ENCODE measurements at places on chromosomes 6 and 20.

GRCh38 chr6:57097596-57097995 is 7.6 kb downstream of the ZNF451 start:
- no peak for DNase-seq

GRCh38 chr20:62738025-62738881 is 29.6 kb downstream of the NTSR1 start:
- no peak for DNase-seq

GRCh38 chr20:37494796-37495195 is 26.3 kb upstream of the NNAT start:
- no peak for DNase-seq

DNA sequence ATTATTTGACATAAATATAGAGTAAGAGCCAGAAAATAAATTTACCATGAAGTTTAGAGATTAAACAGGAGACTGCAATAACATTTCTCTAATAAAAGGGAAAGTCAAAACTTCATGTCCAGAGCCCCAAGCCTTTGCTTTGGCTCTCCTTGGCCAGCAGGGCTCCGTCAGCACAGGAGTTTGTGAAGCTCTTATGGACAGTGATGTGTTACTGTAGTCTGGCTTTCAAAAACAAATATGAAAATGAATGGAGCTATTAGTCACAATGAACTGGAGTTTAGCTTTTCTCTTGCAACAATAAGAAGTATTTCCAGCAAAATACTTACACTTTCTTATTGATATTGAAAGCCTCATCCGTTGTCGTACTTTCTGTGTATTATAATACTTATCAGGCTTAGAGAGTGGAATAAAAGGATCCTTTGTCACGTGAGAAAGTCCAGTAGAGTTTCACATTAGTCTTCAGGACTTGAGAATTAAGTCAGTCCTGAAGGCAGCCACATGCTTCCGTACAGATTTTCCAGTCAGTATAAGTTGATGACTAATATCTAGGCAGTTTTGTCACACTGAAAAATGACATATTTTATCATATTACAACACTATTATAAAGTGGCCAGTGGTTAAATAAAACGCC is 117.0 kb upstream of the PRL start:
- DNase-seq = no peak

GRCh38 chr6:100455230-100456124 is 9.2 kb downstream of the SIM1 start:
- DNase-seq = no peak

GRCh38 chr20:2301164-2301622 is 5.4 kb downstream of the TGM3 start:
- DNase-seq = no peak

GRCh38 chr6:154370545-154370944 is 13.9 kb upstream of the IPCEF1 start:
- DNase-seq = no peak

GRCh38 chr6:42001506-42001905 is 48.8 kb upstream of the TAF8 start:
- no peak for DNase-seq

DNA sequence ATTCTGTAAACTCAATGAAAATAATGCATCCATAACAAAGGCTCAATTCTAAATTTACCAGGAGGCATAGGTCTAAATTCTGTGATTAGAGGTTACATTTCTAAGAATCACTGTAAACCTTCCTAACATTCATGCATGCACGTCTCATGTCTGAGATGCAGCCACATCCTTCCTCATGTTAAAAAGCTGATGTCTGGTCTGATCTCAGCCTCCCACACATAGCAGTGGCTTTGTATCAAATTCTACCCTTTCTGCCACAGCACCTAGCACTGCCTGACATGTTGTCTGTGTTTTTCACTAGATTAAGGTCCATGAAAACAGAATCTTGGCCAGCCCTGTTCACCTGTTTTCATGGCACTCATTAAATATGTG is 171.1 kb downstream of the WDR27 start:
- DNase-seq = no peak

DNA sequence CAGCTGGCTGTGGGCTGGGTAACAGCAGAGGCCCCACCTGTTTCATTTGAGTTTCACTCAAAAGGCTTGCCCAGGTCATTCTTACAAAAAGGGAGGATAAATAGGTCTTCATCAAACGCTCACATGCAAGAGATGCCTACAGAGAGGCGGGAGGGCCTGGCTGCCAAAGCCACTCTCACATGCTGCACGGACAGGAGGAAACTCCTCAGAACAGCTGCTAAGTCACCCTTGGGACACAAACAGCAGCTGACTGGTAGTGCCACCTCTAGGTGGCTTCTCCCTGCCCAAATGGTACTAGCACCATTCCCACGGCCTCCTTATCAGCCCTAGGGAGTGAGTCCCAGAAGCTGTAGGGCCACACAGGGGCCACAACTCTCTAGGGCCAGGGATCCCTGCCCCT is 23.8 kb downstream of the SLC22A23 start:
- no peak for DNase-seq

GRCh38 chr20:61934716-61935530 is 130.8 kb downstream of the TAF4 start:
- DNase-seq = no peak

DNA sequence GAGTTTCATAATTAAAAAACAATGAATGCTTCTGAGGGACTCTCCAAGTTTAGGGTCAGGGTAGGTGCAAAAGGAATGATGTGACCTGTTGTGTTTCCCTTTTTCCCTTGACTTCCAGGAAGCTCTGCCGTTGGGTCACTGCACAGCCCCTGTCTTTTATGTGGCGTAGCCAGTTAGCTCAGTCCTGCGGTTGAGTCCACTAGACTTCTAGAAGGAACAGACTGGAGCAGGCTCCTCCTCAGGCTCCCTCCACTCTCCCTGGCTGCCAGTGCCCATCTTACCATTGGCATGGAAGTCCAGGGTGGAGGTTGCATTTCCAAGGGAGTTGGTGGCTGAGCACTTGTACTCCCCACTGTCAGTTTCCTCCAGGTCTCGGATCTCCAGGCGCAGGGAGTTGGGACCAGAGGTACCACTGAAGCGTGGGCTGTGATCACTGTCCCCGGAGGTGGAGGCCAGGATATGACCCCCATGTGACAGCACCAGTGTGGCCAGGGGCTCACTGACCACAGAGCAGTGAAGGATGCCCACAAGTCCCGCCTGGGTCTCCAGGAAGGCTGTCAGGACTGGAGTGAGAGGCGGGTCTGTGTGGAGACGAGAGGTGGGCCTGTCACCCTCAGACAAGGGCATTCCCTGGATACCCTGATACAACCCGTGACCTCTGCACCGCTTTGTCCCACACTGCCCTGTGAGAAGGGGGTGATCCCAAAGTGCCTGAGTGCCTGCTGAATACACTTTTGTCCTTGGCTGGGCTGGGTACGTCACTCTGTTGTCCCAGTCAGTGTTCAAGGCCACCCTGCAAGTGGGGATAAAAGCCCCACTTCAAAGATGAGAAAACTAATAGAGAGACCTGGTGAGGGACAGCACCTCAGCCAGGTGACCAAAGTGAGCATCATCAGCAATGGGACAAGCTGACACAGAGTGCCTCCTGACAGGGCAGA is 11.1 kb downstream of the SIGLEC1 start:
- no peak for DNase-seq

DNA sequence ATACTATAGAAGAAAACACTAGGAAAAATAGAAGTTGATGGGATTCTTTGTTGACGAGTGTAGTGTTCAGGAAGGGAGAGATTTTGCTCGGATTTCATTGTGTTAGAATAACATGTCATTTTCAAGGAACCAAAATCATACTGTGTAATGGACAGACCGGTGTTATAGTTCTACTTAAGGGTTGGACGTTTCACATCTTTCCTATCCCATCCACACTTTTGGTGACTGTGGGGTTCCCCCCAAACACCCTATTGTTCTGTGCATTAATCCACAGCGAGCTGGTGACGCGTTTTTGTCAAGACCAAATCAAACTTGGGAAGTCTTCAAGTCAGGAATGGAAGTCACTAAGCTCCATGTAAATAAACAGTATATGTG is 43.3 kb downstream of the TRIM27 start:
- DNase-seq = no peak

- no peak for DNase-seq
Measured at GRCh38 chr6:5083307-5083583, 1.9 kb upstream of the PPP1R3G start.

DNA sequence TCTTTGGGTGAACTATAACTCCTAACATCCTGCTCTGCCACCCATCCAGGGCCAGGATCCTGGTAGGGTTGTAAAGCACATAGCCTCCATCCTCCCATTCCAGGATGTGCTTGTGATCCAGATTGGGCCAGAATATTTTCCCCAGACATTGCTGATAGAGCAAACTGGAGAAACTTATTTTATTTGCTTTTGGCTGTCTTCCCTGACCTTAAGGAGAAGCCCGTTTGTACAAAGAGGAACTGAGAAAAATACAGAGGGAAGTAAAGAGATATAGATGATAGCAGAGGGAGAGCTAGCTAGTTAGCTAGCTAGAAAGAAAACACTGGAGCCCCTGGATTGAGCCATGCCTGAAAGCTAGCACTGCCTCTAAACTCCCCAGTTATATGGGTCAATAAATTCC is 9.0 kb upstream of the HDAC2 start:
- DNase-seq = no peak

DNA sequence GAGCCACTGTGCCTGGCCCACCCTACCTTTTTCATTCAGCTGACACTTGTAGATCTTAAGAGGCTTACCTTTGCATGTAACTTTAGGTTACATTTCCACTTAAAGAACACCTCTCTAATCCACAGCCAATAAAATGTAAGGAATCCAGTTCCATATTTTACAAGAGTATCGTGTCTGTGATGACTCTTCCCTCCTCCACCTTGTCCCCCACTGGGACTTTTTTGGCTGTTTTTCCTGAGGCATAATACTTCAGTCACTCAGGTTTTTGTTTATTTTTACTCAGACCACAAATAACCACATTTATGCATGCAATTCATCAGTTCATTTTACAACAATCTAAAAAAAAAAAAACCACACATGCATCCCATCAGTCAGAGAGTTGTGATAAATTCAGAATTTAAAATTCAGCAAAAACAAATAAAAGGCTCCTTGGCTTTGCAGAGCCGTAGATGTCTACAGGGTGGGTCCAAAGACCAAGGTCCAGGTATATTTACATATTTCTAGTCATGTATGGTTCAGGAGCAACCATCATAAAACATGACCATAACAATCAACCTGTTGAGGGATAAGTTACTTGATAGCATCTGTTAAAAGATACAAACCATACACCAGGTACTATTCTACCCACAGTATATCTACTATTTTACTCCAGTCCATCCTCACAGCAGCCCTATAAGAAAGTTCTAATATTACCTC is 9.9 kb downstream of the ATXN1 start:
- no peak for DNase-seq

- no peak for DNase-seq
Measured at GRCh38 chr6:122623279-122623678, 13.1 kb downstream of the PKIB start.

- DNase-seq = no peak
Measured at GRCh38 chr6:17064975-17065374, 36.9 kb upstream of the STMND1 start.

GRCh38 chr6:41298785-41299502 is 12.5 kb upstream of the TREM1 start:
- DNase-seq = no peak

DNA sequence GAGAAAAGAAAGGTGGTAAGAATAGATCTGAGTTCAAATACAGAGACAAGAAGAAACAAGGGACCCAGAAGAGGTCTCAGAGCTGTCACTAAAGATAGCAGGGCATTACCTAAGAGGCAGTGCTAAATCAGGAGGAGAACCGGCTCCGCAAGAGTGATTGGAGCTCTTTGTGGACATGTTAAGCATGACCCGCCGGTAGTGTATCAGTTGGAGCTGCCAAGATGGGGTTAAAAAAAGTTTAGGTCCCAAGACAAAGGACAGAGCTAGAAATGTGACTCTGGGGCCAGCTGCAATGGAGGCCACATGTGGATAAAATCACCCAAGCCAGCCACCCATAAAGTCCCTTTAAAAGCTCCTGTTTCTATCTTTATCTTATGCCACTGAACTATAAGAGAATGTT is 93.4 kb downstream of the MBOAT1 start:
- no peak for DNase-seq

GRCh38 chr6:26175428-26176181 is 88.4 kb downstream of the HFE start:
- DNase-seq = peak; percentile 34

GRCh38 chr20:13022401-13023155 is 13.8 kb downstream of the SPTLC3 start:
- DNase-seq = no peak

DNA sequence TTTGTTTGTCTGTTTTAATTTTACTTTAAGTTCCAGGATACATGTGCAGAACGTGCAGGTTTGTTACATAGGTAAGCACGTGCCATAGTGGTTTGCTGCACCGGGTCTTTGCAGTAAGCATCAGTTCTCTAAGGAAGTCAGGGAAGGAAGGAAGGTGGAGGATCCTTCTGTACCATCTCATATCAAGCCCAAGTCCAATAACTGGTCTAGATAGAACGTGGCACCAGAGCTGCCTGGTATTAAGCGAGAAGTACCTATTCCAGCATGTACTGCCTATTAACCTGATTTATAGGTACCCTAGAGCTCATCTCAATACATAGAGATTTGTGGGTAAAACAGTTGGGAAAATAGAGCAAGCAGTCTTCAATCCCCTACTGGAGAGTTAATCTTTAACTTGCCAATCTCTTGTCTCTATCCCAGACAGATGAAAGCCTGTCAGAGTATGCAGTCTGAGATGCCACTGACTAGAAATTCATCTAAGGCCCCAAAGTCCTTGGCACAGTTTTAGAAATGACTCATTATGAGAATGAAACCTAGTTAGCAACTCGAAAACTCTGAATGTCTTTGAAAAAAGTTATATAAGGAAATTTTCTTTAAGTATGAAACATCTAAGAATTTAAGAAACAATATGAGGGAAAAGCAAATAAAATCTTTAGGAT is 144.9 kb downstream of the TFAP2A start:
- DNase-seq = no peak

- DNase-seq = no peak
Measured at GRCh38 chr6:80488190-80488589, 381.7 kb downstream of the BCKDHB start.

DNA sequence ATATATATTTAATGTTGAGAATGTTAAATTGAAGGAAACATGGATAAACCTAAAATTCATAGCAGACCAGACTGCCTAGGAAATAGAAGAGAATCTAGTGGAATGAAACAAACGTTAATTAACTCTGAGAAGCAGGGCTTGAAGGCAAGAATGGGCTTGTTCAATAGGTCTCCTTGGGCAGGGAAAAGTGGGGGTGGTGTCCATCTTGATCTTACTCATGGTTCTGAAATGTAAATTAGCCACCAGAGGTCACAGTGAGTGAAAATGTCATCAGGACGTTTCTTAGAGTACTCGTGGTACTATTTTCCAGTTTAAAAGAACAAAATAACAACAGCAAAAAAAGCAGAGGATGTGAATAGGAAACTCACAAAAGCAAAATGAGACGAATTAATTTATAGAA is 66.8 kb upstream of the BTBD3 start:
- no peak for DNase-seq

DNA sequence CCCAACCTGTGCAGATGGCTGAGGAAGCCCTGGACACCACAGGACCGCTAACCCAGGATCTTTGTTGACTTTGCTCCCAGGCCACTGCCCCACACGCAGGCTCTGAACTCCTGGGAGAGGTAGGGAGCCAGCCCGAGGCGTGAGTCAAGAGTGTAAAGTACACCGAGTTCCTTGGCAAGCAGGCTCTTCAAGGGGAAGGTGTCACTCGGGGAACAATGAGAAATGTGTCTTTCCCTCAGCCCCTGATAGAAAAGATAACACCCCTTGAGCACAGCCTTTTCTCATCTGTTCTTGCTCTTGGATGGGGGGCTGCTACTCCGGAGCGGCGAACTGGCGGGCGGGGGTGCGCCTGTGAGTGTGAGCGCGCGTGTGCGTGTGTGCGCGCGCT is 472 bp upstream of the EDN3 start:
- DNase-seq = no peak

Measured in effector memory CD4-positive, alpha-beta T cell (primary cell).